ENCODE measurements at places on chromosomes 7 and 10.

DNA sequence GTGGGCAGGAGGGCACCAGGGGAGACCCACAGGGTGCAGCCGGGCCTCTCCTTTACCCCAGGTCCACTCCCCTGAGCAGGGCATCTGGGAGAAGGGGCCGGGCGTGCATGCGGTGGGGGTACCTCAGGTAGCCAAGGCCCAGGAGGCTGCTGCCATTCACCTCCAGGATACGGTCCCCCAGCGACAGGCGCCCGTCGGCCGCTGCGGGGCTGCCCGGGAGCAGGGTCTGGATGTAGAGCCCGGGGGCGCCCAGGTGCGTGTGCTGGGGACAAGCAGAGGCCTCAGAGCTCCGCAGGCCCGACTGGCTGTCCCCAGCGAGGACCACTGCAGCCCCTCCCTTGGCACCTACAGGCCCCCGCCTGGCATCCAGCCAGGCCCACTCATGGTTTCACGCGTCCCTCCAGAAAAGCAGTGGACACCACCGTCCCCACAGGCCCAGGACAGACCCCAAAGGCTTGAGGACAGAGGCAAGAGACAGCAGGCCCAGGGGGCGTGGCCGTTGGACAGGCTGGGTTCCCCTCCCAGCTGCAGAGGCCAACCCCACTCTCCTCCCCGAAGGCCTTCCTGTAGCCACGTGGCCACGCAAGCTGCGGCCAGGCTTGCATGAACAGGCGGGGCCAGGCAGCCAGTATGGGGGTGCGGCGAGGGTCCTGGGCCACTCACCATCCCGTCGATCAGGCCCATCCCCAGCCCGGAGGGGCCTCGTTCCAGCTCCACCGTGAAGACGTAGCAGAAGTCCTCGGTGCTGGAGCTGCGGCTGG, 24.3 kb downstream of the AP5Z1 start:
- no peak for DNase-seq

DNA sequence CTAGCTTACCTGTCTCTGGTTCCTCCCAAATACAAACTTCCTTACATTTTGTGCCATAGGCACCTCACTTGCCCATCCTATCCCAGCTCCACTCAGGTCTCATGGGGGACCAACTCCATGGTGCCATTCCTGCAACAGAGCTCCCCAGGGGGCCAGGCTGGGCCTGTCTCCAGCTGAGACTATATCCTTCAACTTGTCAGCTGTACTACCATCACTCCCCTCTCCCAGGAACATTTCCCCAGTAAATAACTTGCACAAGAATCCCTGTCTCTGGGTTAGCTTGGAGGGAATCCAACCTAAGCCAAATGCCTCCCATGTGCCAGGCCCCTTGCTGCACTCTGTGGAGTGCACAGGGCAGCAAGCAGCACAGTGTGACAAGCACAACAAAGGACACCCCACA, 33.2 kb downstream of the FRMPD2 start:
- DNase-seq = no peak

- DNase-seq = no peak
Measured at GRCh38 chr7:90320418-90320800, 695 bp downstream of the FAM237B start.

DNA sequence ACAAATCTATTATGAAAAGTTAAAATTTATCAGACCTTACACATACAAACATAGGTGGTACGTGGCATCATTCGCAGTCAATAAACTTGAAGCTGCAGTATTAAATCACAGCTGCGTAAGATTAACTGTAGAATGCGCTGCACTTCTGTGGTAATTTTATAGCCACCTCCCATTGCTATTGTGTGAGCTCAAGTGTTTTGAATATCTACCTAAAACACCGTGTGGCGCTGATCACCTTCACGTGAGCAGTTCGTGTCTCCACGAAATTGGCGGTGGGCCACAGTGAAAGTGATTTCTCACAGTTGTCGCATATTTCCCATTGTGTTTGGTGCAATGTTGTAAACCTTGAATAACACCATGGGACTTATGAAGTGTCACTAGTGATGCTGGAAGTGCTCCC, 102.8 kb downstream of the PLPP4 start:
- no peak for DNase-seq

DNA sequence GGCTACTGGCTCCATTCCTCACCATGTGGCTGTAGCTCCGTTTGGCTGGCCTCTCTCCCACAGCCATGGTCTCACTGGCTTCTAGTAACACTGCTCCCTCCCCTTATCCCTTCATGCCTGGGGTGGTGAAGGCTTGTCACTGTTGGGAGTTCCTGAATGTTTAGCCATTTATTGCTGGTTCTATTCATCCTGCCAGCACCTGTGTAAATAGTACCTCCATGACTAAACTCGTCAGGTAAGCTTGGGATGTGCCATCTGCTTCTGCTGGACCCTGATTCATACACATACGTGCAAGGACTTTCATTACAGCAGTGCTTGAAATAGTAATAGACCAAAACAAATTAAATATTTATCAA, 61.6 kb downstream of the CCDC71L start:
- no peak for DNase-seq

- no peak for DNase-seq
Measured at GRCh38 chr10:74439213-74439612, 288.2 kb downstream of the ADK start.

DNA sequence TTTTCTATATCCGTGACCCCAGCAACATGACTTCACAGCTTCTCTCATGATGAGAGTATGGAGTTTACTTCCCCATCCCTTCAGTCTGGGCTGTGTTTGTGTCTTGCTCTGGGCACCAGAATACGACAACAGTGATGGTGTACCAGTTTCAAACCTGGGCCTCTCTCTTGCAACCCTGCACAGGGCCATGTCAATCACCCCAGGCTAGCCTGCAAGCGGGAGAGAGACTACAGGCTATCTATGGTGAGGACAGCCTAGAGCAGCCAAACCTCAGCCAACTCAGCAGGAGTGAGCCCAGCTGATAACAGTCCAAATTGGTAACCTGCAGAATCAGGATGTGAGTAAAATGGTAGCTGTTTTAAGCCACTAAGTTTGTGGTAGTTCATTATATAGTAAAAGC, 235.8 kb downstream of the CHCHD3 start:
- no peak for DNase-seq

GRCh38 chr7:5429253-5429856, 5.7 kb upstream of the TNRC18 start:
- no peak for DNase-seq

DNA sequence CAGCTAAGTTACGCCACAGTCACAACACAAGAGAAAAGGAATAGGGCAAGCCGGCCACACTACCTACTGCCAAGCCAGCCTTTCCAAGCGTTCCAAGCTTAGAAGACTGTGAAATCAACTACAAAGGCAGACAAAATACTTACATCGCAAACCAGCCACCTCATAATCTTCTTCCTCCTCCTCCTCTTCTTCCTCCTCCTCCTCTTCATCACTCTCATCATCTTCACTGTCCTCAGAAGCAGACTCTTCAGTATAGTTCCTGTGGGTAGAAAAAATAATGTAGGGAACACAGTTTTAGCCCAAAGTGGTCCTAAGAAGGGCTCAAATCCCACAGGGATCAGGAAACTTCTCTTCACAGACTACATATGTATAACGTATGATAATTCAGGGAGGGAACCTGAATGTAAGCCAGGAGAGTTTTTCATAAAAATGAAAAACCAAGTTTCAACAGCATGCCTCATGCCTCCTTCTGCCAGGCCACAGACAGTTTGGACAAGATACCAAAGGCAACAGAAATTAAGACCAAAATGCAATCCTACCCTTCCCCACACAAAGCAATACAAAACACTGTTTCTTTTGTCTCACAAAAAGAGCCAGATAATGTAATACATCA, 13.6 kb downstream of the FZD9 start:
- no peak for DNase-seq

DNA sequence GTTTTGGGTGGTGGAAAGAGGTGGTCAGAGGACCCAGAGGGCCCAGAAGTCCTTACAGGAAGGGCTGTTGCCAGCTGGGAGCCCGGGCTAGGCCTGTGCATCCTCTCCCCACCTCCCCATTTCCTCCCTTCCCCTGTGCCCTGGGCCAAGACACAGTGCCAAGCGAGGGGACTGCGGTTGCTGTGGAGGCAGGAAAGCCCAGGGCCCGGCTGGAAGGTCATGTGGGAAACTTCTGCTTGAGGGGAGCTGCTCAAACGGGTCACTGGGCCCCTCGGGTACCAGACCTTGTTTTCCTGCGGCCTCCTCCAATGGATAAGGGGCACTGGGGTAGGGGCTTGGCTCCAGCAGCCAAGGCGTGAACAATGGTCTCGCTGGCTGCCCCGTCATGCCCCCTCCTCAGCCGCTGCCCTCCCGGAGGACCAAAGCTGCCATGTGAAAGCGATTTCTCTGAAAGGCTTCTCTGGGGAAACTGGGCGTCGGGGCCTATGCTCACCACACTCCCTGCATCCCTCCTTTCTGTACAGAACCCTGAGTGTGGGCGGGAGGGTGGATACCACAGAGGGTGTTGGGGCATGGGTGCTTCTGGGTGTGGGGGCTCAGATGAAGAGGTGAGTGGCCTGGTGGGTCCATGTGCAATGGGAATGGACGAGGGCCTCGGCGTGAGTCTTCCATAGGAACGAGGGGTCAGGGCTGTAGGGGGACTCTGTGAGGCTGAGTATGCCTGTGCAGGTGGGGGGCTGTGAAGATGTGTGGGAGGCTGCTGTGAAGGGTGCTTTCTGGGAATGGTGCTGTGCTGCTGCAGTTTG, 135.3 kb downstream of the PTPN20 start:
- no peak for DNase-seq

GRCh38 chr10:77252380-77253146, 385.0 kb downstream of the KCNMA1 start:
- DNase-seq = no peak

DNA sequence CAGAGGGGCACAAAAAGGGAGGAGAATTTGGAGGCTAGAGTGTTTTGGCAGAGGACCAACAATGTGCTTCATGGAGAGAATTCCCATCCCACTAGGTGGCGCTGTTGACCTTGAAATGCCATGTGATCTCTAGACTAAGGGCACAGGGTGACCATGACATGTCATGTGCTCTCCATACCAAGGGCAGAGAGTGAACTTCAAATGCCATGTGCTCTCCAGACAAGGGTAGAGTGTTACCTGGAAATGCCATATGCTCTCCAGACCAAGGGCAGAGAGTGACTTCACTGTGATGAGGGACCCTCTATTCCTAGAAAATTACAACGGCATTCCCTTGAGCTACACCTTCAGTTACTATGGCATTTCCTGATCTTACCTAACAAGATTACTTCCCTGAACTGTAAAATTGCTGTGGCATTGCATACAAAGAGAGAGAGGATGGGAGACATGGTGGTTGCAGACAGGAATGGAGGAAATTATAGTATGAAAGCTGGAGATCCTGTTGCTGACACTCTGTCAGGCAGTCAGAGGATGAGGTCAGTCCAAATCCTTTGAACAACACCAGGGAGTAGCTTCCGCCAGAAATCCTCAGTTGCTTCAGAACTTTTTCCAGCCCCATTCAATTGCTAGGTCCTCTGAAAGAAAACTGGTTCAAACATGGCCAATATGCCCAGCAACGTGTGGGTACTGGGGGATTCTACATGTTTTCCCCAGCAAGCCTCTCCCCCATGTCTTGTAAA, 60.9 kb upstream of the ACSM6 start:
- DNase-seq = peak; percentile 41

DNA sequence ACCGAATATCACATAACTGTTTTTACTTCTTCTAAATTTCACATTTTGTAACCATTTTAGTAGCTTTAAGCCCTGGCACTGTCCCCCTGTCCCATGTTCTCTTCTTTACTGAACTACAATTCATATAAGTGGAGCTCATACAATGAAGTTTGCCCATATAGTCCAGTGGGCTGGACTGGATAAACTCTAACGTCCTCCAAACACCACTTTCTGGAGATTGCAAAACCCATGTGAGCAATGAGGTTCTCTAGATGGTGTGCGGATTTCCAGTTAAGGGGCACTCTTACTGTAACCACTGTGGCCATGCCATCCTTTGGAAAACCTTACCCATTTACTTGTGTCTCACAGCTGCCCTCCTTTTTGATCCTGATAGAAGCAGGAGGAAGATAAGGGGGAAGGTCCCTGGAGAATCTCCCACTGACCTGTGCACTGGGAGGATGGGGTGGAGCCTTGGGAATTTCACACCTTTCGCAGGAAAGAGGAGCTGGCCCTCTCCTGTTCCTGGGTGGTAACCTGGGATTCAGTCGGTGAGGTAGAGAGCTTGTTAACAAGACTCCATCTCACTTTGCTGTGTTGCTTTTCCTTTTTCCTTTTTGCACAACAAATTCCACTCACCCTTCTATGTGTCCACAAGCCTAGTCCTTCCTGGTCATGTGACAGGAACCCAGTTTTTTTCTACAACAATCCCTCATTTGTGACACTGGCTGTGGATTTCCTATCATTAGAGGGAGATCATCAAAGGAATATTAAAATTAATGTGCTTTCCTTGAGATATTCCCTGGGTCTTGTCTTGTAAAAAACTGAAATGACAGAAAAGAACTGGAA, 120.7 kb downstream of the ARID5B start:
- DNase-seq = no peak

GRCh38 chr10:3006607-3007006, 60.7 kb upstream of the PFKP start:
- DNase-seq = peak; percentile 30

DNA sequence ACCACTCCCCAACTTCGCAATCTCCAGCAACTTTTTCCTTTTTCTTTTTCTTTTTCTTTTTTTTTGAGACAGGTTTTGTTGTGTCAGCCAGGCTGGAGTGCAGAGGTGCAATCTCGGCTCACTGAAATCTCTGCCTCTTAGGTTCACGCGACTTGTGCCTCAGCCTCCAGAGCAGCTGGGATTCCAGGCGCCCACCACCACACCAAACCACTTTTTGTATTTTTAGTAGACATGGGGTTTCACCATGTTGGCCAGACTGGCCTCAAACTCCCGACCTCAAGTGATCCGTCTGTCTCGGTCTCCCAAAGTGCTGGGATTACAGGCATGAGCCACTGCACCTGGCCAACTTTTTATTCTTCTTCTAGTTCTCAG, 55.0 kb downstream of the KIAA1549 start:
- no peak for DNase-seq

DNA sequence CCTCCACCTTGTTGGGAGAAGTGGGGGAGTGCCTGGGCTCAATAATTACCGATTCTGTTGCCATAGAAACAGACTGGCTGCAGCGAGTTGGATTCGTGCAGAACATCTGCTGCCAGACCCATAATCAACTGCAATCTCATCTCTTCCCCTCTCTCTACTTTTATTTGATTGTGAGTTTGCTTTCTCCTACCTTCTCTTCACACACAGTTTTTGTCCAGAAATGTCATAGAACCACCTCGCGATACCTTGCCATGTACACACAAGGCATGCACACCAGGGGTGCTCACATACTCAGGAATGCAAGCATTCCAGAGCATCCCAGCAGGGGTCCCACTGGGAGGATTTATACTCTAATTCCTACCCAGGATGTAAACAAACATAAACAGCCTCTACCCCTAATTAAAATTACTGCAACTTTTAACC, 262.2 kb upstream of the AOAH start:
- DNase-seq = no peak

All from Caki2 (cell line).